Right lobe of liver (tissue), 6 donors: ENCODE measurements at places on chromosomes 5 and 9.
A peak's percentile ranks its signal among the peaks of the same experiment; 100 is the strongest.

- DNase-seq, result no peak
Measured at GRCh38 chr9:72996114-72996513, 43.3 kb upstream of the ALDH1A1 start.

DNA sequence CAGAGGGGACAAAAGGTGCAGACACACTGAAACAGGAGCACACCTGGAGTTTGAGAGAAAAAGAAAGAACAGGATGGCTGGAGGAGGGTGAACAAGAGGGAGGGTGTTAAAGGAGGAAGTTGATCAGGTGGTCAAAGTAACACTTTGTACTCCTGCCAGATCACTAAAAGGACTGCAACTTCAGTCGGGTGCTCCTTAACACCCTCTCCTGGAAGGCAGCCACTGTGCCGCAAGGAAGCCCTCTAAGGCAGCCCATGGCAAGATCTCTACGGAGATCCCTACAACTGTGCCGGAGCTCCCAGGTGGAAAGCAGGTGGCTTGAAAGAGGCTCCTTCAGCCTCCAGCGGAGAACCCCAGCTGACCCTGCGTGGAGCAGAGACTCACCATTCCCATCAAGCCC, 124.4 kb upstream of the MSX2 start:
- no peak for DNase-seq

- no peak for DNase-seq
Measured at GRCh38 chr5:111083323-111083722, 8.8 kb upstream of the WDR36 start.

GRCh38 chr9:3478549-3478953, 47.2 kb downstream of the RFX3 start:
- no peak for DNase-seq

DNA sequence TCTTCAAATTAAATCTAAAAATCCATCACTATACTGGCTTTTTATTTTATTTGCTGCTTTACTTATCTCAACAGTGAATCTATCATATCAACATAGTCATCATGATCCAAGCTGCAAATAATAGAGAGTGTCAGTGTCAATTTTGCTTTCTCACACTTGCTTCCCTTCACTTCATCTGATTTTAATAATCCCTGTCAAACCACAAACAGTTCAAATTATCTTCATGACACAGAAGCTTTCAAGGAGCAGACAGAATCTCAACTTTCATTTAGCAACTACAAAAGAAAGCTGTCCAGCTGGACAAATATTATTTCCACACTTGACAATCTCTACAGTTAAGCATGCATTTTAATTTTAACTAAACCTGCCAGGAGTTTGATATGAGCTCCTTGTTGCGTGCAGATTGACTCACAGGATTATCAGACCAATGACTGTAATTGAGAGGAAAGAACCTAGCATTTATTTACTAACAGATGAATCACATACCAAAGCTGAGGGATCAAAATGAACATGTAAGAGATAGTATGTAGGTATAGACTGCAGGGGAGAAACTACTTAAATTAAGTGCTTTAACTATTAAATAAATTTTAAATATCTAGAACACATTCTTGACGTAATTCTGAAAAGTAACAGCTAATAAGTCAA, 56.0 kb downstream of the KIAA0825 start:
- no peak for DNase-seq

DNA sequence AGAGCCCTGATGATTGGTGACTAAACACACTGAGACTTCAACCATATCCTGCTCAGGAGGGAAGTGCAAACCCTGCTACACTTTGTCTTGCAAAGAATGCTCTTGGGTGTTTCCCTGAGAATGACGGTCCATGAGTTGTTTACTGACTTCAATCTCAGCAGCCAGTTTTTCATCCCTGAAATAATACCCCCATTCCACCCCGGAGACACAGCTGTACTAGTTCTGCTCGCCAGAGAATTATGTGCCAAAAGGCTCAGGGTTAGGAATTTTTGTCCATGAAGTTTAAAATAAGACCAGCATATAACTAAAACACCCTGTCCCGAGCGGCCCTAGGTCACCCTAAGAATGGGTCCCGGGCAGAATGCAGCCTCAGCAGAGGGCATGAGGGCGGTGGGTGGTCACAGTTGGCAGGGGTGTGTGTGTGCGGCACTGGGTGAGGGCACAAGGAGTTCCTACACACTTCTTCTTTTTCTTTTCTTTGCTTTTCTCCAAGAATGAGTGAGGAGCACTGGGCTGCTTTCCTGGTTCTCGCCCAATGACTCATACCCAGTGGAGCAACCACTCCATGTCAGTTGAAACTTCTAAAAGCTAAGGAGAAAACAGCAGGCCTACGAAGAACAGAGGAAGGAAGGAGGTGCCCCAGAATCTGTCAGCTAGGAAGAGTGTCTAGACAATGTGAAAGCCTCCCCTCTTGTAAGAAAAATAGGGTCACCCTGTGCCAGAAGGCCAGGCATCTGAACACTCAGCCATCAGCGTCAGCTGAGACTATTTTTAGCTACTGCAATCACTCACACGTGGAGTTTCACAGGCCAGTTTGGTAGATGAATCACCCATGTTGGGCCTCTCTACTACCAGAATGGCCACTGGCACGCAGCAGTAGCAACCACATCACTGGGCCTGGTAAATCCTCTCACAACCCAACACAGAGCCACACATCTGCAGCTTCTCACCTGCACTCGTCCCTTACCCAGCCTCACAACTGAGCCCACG, 105.9 kb downstream of the DPYSL3 start:
- no peak for DNase-seq

- DNase-seq, result peak; percentile 77
Measured at GRCh38 chr5:151315998-151316597, 12.5 kb upstream of the SLC36A3 start.

GRCh38 chr5:67030289-67031056, 166.1 kb downstream of the CD180 start:
- DNase-seq, result no peak

- DNase-seq, result no peak
Measured at GRCh38 chr9:134891053-134891452, 10.4 kb downstream of the FCN2 start.

- DNase-seq, result no peak
Measured at GRCh38 chr5:166338801-166339200, 1952.6 kb upstream of the WWC1 start.

- no peak for DNase-seq
Measured at GRCh38 chr5:107553117-107553555, 117.6 kb downstream of the EFNA5 start.

- DNase-seq, result no peak
Measured at GRCh38 chr5:128927644-128928043, 37.6 kb upstream of the SLC27A6 start.

DNA sequence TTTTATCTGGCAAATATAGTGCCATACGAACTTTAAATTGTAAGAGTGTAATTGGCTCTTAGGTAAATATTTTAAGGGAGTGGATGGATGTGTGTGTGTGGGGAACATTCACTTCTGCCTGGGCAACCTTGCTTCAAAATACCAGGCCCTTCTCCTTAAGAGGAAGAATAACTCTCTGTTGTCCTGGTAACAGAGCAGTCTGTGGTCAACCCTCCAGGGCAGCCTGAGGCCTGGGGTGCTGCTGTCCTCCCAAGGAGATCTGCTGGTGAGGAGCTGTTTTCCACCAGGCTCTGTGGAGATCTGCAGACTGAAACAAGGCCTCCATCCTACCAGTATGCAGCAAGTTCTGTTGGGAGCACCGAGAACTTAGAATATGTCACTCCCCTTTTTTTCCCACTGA, 325.2 kb downstream of the PSAT1 start:
- DNase-seq, result no peak

DNA sequence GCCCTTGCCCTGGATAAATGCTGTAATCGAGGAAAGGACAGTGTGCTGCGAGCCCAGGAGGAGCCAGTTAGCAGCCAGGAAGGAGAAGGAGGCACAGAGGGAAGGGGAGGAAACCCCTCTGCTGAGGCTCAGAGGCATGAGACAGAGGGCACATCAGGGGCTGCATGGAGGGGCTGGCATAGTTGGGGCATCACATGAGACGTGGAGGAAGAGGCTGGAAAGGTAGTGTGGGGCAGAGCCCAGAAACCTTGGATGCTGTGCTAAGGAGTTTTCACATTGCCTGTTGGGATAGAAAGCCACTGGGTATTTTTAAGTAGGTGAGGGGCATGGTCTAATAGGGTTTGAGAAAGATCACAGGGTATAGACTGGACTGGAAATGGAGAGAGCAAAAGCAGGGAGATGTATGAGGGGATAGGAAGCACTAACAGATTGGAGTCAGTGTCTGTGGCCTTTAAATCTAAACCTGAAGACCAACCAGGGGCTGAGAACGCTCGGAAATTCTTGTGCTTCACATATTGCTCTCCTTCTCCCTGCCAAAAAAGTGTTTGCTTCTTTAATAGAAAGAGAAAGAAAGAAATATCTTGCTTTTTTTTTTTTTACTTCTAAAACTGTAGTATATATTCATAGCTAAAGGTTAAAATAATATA, 33.0 kb upstream of the ANGPTL2 start:
- DNase-seq, result no peak

DNA sequence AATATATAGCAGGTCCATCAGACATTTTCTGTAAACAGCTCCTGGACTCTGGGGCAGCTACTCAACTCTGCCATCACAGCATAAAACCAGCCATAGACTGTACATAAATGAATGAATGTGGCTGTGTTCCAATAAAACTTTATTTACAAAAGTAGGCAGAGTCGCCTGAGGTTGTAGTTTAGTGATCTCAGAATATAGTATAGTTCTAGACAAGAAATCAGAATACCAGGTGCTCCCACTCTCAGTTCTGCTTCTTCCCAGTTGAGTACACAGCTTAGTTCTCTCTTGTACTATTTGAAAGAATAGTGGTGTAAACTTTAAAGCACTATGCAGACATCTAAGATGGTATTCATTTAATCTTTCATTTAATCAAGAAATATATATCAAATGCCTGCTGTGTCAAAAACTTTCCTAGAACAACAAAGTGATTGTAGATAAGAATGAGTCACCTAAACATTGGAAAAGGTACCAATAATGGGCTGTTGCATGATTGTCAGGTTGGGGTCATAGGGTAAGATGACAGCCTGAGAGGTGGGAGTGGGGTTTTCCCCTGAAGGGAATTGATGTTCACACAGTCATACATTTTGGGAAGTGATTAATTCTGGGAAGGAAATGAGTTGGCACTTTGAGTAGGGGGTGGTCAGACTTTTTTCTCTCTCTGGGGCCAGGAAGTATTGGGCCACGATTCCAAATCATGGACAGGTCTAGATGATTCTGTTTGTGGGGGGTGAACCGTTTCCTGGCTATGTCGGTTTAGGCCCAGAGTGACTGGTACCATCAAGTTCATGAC, 37.0 kb downstream of the TNFSF8 start:
- no peak for DNase-seq

DNA sequence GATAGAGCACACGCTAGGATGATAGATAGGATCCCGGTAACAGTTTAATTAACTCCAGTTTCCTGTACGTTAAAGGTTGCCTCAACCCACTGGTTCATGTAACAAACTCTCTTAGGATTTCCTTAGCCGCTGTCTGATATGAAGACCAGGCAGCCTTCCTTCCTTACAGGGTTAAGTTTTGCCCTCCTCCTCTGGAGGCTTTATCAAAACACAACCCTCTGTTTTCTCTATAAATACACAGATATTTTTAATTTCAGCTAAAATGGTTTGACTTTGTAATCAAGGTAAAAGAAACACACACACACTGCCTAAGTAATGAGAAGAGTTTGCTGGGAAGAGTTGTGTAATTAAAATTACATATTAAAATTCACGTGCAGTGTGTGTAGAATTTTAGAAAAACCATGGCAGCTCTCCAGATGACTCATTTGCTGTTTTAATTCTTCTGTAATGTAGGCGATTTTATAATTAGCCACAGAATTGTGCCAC, 369.8 kb downstream of the CSNK1G3 start:
- no peak for DNase-seq

GRCh38 chr9:13386935-13387733, 107.6 kb upstream of the MPDZ start:
- no peak for DNase-seq

GRCh38 chr5:7978991-7979390, 110.0 kb downstream of the MTRR start:
- DNase-seq, result no peak

DNA sequence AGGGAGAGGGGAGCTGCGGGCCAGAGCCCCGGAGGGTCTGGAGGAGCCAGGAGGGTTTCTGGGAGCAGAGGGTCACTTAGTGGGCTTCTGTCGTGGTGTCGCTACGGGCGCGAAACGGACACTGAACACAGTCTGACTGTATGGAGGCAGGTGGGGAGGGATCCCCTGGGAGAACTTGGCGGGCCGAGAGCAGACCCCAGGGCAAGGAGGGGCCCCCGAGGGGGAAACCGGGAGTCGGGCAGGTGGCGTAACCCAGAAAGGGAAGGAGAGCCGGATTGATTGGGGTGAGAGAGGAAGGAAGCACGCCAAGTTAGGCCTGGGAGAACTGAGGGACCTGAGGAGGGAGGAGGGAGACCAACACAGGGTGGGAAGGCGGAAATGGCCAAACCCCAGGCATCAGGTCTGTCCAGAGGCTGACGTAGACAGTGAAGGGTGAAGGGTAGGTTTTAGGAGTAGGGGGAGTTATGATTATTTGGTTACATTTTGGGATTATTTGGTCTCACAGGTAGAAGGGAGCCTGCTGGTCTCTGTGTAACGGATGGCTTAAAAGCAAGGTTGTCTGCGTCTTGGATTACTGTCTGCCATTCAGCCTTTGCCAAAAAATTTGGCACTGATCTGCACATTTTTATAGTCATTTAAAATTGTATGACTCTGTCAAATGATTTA, 3.3 kb upstream of the MSMP start:
- DNase-seq, result no peak

- no peak for DNase-seq
Measured at GRCh38 chr9:79691496-79691895, 119.7 kb downstream of the TLE4 start.

DNA sequence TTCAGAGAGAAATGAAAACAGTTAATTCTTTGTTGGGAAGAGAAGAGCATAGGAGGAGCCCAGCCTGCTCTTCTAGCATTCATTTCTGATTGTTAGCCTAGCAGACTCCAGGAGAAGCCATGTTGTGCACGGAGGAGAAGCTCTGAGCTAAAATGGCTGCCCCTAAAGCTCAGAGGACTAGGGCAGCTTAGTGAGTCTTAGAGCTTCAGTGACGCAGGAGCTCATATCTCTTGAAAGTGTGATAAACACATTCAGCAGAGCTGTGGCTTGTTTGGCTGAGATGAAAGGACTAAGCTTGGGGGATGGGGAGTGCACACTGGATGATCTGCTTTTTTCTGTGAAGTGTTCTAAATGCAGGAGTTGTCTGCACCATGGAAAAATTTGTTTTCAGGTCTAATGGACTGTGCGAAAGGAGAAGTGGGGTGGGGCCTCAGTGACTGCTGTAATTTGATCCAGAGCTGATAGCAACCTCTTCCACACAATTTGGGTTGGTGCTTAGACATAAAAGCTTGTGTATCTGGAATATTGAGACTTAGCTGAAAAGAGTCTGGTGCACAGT, 58.5 kb downstream of the ZNF462 start:
- no peak for DNase-seq

GRCh38 chr5:181161534-181162175, 14.3 kb downstream of the OR2V2 start:
- no peak for DNase-seq
